Osteoblast (primary cell): ENCODE measurements at places on chromosomes 7 and 10. TPM values are rescaled to one million over a fixed set of nuclear protein-coding genes. Genes with fewer than 3 reads are reported as not detected.
A peak's percentile ranks its signal among the peaks of the same experiment; 100 is the strongest.

Gene ANKRD1
- total RNA-seq, result 27.7 and 52.1 TPM in 2 replicates

Gene PVRIG
- not detected in 2 replicates for total RNA-seq

Gene TRIL
- total RNA-seq, result 0.29 and 0.36 TPM in 2 replicates

Gene TUBB8
- not detected in 2 replicates for total RNA-seq

Gene FAM180A
- total RNA-seq, result 23.5 and 28.9 TPM in 2 replicates

Gene FGFR2
- total RNA-seq, result 9.7 and 13.8 TPM in 2 replicates

Gene ZNF467
- not detected in 2 replicates for total RNA-seq

Gene DOCK1
- total RNA-seq, result 80.3 and 106 TPM in 2 replicates

DNA sequence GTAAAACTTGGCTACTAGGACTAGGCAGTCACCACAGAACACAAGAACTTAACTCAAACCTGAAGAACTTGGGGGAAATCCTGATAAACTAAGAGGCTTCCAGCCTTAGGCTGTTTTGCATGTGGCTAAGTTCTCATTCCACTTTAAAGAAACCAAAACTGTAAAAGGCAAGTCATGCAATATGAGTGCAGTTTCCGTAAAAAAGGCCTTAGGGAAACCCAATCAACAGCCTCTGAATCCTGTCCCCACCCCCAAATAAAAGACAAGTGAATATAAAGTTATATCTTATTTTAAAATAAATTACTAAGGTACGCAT, 95.1 kb downstream of the USP6NL start:
- DNase-seq, result no peak

DNA sequence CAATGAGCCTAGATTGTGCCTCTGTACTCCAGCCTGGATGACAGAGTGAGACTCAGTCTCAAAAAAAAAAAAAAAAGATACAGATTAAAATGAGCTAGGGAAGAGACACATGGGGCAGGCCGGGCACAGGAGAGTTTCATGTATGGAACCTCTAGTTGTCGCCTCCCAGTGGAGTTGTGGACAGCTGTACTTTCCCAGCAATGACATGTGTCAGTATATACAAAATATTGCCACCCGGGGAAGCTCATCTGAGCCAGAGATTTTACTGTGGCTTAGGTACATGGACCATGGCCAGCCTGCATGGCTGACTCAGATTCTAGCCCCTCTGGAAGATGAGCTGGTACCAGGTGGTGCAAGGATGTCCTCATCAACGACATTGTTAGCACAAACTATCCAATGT, 87.4 kb downstream of the COL26A1 start:
- DNase-seq, result no peak

DNA sequence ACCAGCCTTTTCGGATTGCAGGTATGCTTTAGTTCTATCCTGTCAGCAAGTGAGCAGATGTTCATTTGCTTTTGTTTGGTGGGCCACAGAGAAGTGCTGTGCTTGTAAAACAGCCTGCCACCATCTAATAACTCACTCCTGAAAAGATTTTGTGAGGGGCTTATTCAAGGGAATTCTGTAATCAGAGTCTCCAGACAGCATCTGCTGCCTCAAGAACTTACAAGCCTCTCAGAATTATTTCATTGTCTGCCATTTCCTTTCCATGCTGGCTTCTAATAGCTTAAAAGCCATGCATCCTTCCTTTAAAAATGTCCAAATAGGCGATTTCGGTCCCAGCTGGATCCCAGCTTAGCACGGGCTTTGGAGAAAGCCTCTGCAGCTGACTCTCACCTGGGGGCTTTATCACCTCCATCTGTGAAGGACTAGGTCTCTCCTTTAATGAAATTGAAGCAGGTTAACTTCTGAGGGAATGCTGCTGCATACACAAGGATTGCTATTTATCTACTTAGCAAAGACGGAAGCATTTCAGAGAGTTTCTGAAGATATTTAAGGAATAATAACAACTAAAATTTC, 48.0 kb downstream of the MALRD1 start:
- DNase-seq, result no peak

DNA sequence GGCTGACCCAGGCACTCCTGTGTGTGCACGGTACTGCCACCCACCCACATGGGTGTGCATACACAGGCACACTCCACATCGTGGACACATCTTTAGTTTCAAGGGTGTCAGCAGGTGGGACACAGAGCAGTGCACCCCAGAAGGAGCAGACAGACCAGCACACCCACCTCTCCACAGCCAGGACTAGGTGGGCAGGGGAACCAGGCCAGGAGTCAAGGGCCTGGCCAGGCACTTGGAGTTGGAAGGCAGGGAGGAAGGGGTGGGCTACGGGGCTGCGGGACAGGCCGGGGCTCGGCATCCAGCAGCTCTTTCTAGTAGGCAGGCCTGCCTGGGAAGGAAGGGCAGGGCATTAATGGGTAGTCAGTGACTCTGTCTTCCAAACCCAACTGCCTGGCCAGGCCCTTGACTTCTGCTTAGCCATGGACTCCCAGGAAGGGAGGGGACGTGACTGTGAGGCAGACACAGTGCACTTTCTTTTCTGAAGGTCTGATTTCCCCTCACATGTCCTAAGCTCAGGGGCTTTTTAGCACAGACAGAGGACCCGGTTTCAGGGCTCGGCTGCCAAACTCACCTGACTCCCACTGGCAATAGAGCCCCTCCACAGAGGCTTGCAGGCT, 14.6 kb downstream of the RASGEF1A start:
- DNase-seq, result peak; percentile 79

- no peak for DNase-seq
These were observed 94.3 kb downstream of the IDE start for GRCh38 chr10:92479547-92479946.

- peak; percentile 71 for DNase-seq
These were observed 185.0 kb downstream of the ELFN1 start for GRCh38 chr7:1854866-1855724.

DNA sequence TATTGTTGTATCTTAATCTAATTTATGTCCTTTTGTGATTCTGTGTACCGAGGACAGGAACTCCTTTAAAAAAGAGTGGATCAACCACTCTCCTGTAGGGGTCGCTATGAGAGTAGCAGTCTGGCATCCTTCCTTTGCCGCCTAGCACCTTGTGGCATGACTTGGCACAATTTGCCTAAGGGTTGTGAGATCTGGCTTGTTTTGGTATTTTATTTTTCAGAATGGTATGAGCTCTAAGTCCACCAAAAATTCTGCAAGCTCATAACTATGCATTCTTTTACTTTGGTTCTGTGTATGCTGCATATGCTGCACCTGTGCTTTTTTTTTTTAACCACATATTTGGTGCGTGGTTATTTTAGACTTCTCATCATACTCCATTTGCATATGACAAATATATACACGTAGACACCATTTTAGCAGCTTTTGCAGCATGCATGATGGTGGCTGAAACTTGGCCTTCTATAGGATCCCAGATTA, 112.8 kb downstream of the CDK14 start:
- no peak for DNase-seq

GRCh38 chr7:329691-330281, 39.8 kb downstream of the FOXL3 start:
- peak; percentile 59 for DNase-seq

GRCh38 chr10:36351159-36351558, 709.1 kb upstream of the FZD8 start:
- DNase-seq, result no peak

DNA sequence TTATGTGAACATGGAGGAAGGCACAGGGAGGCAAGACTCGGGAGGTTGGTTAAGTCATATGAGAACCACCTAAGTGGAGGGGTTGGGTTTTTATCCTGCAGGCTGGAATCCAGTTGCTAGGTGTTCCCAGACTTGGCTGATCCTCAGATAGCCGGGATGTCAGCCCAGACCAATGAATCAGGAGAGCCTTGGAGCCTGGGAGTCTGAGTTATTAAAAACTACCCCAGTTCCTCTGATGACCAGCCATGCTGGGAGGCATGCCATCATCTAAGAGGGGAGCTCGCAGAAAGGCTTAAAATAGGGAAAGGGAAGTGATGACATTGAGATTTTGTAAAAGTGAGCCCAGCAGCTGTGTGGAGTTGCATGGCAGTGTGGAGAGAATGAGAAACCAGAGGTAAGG, 238.1 kb downstream of the ZNF248 start:
- DNase-seq, result peak; percentile 22

GRCh38 chr7:1401011-1401410, 58.3 kb downstream of the MICALL2 start:
- DNase-seq, result no peak

- DNase-seq, result peak; percentile 80
These were observed 65.0 kb downstream of the VSTM4 start for GRCh38 chr10:49050366-49050765.

- DNase-seq, result peak; percentile 54
These were observed 69.4 kb downstream of the CARD11 start for GRCh38 chr7:2974093-2974819.

DNA sequence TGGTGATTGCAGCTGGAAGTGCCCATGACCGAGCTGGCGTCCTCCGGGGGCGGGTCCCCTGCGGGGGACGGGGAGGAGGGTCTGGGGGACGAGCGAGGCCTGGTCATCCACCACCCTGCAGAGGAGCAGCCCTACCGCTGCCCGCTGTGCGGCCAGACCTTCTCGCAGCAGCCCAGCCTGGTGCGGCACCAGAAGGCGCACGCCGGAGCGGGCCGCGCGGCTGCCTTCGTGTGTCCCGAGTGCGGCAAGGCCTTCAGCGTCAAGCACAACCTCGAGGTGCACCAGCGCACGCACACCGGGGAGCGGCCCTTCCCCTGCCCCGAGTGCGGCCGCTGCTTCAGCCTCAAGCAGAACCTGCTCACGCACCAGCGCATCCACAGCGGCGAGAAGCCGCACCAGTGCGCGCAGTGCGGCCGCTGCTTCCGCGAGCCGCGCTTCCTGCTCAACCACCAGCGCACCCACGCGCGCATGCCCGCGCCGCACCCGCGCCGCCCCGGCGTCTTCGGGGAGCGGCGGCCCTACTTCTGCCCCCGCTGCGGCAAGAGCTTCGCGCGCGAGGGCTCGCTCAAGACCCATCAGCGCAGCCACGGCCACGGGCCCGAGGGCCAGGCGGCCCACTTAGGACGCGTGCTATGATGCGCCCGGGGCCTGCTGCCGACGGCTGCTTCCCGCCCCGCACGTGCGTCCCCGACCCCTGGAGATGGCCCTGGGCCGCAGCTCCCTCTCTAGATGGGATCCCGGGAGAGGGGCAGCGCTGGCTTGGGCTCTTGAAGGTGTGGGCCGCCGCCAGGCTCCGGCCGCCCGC, 28.7 kb downstream of the ZNF775 start:
- peak; percentile 53 for DNase-seq

DNA sequence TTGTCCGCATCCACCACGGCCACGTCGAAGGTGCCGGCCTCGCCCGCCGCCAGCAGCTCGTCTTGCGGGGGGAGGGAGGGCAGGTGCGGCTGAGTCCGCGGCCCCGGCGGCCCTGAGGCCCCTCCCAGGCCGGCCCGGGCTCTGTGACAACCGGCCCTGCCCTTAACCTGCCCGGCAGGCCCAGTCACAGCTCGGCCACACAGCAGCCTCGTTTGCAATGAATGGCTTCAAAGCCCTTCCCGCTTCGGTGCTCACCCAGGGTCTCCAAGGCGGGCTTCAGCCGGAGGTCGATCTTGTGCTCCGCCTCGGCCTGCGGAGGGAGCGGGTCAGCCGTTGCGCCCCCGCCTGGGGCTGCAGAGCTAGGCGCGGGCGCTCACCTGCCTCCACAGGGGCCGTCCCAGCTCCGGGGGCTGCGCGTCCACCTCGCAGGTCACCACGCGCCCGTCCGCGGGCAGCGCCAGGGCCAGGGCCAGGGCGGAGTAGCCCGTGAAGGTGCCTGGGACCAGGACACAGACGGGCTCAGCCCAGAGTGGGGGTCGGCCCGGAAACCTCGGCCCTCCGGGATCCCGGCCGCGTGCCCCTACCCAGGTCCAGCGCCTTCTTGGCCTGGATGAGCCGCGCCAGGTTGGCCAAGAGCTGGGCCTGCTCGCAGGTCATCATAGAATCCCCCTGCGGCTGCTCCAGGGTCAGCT, 928 bp downstream of the COMTD1 start:
- DNase-seq, result peak; percentile 87

GRCh38 chr10:86801995-86802394, 45.6 kb downstream of the BMPR1A start:
- no peak for DNase-seq

GRCh38 chr7:28061824-28062196, 118.8 kb downstream of the JAZF1 start:
- DNase-seq, result no peak

- no peak for DNase-seq
These were observed 2.9 kb upstream of the AKR1C8 start for GRCh38 chr10:5187867-5188266.

DNA sequence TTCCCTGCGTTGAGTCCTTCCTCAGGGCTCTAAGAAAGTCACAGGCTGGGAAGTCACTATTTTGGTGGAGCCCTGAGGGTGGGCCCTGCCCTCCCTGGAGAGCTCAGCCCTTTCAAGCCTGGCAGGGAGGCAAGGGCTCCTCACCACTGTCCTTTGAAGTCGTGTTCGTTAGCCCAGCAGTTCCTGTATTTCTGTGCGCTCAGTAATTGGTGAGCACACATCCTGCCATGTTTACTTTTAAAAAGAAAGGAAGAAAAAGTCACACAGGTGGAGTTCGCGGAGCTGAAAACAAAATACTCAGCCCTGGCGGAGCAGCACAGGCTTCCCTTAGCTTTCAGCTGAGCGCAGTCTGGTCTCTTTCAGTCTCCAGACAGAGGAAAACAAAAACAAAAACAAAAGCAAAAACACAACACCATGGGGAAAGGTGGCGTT, 37.1 kb downstream of the PRKCQ start:
- DNase-seq, result no peak

GRCh38 chr10:22754296-22754695, 39.9 kb upstream of the PIP4K2A start:
- DNase-seq, result no peak

DNA sequence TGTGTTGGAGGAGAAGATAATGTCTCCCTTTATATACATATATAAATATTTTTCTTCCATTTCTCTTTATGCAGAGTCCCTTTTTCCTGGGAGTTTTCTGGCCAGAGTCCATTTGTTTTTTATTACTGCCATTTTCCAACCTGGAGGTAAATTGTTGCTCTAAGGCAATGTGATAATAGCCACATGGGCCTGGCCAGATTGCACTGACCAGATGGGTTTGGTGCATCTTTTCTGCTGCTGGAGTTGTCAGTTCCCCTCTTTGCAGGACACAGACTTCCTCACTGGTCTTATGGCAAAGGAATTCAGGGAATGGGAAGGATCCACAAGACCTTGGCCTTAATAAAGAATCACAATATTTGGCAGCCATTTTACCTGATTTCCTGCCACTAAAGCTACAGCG, 254.9 kb downstream of the SORCS3 start:
- DNase-seq, result no peak

- no peak for DNase-seq
These were observed 1.4 kb downstream of the SUPV3L1 start for GRCh38 chr10:69181433-69181832.

DNA sequence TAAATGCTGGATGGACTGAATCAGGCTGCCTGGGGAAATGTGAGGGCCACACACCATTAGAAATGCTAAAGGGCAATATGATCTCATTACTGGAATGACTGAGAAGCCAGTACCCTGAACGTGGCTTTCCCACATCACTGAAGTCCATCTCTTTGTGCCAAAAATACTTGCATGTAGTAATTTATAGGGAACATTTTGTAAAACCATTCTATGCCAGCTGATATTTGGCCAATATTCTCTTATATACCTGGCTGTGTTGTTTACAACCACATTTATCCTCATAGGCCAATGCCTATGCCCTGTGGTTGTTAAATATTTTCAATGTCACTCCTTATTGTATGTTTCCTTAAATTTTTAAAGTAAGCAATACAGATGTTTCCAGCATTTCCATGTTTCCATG, 111.6 kb downstream of the C10orf90 start:
- no peak for DNase-seq
